ENCODE measurements at places on chromosomes 11 and 22.

- DNase-seq, result no peak
Measured at GRCh38 chr11:78319453-78319955, 98.1 kb downstream of the GAB2 start.

DNA sequence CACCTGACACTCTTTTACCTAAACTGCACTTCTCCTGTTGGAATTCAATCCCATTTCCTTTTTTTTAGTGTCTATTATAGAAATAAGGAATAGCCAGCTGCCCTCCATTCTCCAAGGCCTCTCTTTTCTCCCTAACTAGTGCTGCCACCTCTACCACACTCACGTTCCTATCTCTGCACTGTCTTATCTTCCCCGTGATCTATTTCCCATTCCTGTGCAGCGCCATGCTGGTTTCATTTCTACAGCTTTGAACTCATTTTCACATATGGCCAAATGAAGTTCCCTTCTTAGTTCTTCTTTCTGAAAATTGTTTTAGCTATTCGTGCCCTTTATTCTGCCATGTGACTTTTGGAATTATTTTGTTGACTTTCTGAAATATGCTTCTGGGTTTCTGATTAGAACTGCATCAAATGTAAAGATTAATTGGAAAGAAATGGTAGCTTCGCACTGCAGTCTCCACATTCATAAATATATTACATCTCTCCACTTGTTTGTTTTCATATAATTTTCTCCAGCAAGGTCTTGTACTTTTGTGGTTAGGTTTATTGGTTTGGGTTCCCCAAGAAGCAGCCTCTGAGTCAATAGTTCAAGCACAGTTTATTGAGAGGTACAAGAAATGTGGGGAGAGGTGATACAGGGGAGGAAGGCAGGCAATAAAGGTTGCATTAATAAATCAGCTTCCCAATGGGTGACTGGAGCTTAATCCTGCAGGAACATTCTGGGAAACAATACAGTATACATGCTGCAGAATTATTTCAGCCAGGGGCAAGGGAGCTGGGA is 43.7 kb upstream of the DRD2 start:
- no peak for DNase-seq

- no peak for DNase-seq
Measured at GRCh38 chr22:40679249-40679963, at the start of gene MCHR1. Gene MCHR1 (plus strand): TSS chr22:40679484. CDS start chr22:40679653, 169 bp downstream.

DNA sequence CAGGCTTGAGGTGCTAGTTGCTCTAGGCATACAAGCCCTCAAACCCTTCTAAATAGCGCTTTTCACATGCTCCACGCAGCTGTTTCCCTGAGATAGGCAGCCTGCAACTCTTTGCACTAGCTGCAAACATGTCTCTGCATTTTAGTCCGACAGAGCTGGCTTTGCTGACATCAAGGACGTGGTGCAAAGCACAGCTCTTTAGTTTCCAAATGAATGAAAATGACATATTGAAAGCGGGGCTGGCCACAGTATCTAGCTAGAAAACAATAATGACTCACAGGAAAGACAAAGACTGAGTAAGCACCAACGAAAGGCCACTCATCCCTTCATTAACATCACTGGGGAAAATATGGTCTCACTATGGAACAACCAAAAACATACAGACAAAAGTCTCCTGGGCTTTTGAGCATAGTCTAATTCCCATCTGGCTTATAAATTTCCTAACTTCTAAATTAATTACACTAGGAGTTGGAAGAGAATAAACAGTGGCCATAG is 15.3 kb upstream of the ZC3H12C start:
- no peak for DNase-seq

DNA sequence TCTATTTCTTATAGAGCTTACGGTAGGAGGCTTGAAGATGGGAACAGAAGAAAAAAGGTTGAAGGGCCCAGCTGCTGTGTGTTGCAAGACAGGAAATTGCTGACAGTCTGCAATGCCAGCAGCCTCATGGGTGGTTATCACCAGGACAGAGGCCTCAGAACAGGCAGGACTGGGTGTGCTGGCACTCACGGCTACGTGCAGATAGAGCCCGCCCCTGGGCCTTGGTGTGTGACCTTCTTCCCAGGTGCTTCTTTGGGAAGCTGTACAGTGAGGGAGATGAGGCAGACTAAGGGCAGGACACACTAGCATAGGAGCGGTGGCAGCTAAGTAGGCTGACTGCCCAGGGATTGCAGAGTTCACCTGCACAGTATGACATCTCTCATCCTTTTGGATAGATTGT is 12.6 kb downstream of the PRAME start:
- DNase-seq, result no peak

DNA sequence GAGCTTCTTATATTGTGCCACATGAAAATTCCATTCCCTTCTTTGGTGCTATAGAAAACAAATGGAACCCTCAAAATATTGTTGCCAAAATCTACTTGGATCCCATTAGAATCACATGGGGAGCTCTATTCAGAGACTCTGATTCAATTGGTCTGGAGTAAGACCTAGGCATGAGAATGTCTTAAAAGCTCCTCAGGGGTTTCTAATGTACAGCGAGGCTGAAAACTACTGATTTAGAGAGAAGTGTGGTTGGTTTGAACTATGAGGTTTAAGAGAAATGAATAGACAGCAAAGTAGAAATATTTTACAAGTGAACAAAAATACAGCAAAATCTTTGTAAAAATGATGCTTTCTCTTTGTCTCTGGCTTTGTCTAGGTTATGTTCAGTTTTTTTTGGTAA is 514.7 kb downstream of the CNTN5 start:
- DNase-seq, result no peak

DNA sequence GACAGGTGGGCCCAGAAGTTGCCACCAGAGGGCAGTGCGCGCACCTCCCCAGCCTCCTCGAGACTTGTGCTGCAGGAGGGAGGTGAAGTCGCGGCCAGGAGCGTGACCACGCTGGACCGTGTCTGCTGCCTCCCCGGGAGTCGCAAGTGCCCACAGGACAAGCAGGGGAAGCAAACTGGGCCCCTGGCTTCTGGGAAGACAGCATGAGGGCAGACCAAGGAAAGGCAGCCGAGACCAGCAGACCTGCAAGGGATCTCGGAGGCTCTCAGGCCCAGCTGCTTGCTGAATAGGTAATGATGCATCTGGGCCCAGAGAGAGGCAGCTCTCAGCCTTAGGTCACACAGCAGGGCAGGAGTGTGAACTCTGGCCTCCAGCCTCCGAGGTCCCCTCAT is 17.0 kb upstream of the IL2RB start:
- DNase-seq, result peak; percentile 63
